Muscle of arm (tissue), 14 donors: ENCODE measurements at places on chromosomes 2 and 18.

DNA sequence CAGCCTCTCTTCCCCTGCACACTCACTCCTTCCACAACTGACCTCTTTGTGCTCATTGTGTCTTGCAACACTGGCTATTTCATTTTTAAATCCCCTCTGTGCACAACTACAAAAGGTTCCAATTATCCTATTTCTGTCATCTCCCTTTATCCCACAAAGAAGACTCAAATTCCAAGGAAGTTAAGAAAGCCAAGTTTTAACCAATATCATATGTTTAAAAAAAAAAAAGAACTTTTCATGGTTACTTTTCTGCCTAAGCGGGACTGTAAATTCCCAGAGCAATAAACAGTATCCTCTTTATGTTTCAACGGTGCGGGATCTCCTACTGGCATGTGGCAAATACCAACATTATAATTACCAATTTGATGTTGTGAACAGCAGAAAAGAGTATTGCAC lies 83.8 kb downstream of the DOCK10 start:
- DNase-seq: no peak

GRCh38 chr2:191846515-191847476 lies at the start of gene CAVIN2:
TSS of gene CAVIN2 (minus strand) at chr2:191847088. CDS start at chr2:191846925, 163 bp downstream.
- DNase-seq: peak; percentile 76

DNA sequence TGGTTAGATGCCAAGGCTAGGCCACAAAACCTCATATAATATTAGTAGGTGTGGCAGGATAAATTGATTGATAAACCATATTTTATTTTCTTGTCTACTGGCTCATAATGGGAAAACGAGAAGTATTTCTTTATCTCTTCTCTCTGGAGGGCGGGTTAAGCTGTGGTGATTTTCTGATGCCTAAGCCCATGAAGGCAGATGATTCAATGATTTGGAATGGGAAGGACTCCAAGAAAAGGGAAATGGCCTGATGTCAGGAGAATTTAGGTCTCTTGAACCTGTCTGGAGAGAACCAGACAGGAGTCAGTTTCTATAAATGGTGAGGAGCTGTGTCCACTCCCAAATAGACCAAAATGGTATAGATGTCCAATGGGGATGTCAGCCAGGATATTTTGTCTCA lies 18.7 kb upstream of the MAP4K3 start:
- DNase-seq: no peak

DNA sequence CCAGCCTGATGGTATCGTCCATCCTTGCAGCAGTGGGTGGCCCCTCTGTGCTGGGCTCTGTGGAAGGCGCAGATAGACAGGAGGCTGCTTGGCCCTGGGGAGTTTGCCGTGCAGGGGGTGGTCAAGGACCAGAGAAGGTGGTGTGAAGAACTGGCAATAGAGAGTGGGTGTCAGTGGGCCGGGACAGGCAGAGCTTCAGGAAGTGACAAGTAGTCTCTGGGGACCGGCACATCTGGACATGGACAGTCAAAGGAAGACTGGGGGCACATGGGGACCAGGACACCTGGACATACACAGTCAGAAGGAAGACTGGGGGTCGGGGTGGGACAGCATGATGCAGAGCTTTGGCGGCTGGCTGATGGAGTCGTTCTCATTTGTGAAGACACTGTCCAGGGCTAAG lies 335.9 kb downstream of the AGAP1 start:
- DNase-seq: no peak

DNA sequence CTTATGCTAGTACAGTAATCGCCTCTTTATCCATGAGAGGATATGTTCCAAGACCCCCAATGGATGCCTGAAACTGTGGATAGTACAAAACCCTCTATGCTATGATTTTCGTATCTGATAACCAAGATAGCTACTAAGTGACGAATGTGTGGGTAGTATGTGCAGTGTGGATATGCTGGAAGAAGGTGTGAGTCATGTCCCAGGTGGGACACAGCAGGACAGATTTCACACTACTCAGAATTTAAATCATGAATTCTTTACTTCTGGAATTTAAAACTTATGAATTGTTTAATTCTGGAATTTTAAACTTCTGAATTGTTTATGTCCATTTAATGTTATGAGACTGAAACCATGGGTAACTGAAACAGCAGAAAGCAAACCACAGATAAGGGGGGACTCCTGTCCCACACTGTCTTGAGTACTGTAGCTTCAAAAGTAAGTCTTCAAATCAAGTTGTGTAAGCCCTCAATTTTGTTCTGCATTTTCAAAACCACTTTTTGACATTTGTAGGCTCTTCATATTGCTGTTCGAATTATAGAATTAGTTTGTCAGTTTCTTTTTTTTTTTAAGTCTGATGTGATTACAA lies 116.0 kb downstream of the LTBP1 start:
- DNase-seq: no peak

DNA sequence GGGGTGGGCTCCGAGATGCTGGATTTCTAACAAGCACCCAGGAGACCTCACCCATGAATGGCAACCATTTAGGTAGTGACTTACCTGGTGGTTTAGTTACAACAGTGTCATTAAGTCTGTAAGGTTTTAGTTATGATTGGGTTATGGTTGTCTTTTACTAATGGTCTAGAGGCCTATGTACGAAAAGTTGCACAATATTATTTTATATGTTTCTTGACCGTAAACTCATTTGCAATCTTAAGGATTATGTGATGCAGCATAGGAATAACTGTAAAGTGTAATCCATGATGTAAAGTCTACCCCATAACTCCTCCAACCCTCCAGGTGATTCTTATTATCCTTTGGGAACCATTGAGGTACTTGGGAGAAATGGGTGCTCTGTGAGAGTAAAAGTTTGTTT lies 155.4 kb upstream of the ZEB2 start:
- DNase-seq: no peak

DNA sequence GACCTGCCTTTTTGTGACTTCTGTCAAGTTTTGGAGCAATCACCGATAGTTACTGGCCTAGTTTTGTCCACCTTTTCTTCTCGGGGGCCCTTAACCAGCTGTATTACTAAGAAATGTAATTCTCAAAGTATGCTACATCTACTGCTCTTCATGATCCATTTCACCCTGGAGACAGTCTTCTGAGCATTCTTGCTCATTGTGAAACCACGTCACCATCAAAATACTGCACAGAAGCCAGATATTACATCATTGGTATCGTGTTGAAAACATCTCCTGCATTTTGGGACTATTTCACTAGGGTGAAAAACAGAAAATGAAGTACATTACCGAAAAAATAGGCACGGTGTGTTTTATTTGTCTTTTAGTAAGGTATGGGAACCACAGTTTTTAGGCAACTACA lies 11.7 kb downstream of the LYPD6B start:
- DNase-seq: peak; percentile 32

DNA sequence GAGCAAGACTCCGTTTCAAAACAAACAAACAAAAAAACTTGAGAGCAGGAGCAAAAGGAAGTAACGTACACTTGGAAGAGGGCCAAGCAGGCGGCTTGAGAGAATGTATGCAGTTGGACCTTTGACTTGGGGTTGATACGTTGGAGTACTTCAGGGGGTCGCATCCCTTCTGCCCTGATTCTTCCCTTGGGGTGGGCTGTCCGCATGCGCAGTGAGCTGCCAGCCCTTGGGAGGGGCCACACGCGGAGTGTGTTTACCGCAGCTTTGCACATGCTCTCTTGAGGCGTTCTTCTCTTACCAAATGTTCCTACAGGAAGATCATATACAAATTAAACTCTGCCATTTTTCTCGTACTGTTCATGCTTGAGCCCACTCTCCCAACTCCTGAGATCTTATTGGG lies 38.1 kb upstream of the SOCS6 start:
- DNase-seq: no peak

- no peak for DNase-seq
These were observed 322.3 kb upstream of the TCF4 start for GRCh38 chr18:55910296-55910695.

GRCh38 chr2:195596840-195597239 lies 60.2 kb upstream of the SLC39A10 start:
- no peak for DNase-seq

- DNase-seq: no peak
These were observed 57.6 kb upstream of the IL1RL1 start for GRCh38 chr2:102253753-102254150.

GRCh38 chr2:237878-238277 lies 26.0 kb downstream of the SH3YL1 start:
- no peak for DNase-seq

GRCh38 chr18:49819823-49820671 lies 6.7 kb upstream of the ACAA2 start:
- no peak for DNase-seq

DNA sequence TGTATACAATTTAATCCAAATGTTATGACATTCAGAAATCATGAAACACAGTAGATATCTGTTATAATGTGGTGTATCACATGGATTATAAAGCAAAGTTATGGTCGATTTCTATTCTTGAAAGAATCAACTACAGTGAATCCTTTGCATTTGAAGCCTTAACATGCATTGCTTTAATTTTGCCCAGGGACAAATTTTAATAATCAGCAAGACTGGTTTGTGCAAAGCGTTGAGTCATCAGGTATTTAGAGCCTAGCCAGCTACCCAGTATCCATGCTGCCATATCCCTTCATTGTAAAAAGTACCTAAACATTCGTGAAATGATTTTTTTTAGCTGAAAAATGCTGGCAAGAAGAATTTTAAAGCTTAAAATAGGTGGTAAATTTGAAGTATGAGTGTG lies 8.9 kb upstream of the SPDYA start:
- DNase-seq: no peak

GRCh38 chr2:186827411-186827810 lies 21.6 kb downstream of the ZSWIM2 start:
- DNase-seq: no peak

GRCh38 chr18:77207540-77207939 lies 42.1 kb upstream of the GALR1 start:
- DNase-seq: peak; percentile 23

DNA sequence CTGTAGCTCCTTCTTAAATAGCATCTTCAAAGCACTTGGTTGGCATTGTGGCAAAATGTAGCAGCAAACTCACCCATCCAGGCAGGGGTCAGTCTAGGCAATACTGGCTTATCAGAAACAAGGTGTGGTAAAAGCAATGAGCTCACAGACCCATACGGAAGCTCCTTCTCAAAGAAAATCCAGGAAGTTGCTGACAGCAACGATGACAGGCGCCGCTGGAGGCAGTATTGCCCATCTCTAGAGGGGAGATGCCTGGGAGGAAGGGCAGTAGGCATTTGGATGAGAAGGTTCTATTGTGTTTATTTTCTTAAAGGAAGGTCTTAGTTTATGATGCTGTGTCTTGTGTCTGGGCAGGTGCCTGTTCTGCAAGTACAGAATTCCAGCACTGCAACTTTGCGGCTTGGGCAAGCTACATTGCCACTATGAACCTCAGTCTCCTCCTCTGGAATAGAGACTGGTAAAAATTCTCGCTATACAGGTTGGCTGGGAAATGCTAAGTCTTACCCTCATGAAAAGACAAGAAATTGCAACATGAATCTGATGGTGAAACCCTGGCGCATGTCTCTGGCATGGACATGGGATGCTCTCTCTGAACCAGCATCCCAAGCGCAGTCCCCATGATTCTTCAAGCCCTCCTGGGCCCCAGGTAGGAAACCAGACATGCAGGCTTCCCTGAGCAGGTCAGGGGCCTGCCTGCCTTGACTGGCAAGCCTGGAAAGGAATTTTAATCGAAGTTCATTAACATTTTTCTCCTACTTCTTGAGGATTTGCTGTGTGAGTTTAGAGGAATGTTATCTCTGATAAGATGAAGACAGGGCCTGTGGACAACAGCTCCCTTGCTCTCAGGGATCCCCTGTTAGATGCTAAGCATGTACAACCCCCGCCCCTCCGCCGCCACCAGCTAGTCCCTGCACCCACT lies 156.0 kb downstream of the TFCP2L1 start:
- DNase-seq: peak; percentile 6

DNA sequence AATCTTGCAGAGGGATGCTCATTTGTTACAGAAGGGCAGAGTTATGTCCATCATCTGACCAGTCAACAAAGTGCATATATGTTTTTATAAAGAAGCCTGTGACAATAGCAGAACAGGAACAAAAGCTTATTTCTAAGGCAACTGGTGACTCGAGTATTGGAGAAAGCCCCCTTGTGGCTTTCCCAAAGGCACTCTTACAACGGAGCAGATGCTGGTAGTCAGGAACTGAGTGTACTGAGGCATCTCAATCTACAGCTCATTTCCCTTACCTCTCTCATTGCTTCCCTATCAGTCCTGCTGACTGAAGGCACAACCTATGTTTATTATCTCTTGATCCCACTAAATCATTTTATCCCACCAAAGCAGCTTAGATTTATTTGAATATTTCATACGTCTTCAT lies 557.1 kb upstream of the CHAC2 start:
- DNase-seq: no peak

DNA sequence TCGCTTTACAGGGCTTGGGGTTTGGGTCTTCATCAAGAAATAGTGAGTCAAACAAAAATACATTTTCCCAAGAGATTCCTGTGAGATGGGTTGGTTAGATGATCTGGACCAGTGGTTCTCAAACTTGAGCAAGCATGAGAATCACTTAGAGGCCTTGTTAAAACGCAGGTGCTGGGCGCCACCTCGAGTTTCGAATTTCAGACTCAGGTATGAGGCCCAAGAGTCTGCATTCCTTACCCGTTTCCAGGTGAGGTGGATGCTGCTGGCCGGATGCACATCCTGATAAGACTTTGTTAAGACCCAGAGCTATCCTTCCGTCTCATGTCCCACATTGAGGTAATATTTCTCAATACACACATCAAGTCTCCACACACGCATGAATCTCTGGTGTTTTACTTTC lies 707.8 kb upstream of the SALL3 start:
- DNase-seq: no peak

GRCh38 chr2:176399074-176399598 lies 129.9 kb downstream of the MTX2 start:
- no peak for DNase-seq

DNA sequence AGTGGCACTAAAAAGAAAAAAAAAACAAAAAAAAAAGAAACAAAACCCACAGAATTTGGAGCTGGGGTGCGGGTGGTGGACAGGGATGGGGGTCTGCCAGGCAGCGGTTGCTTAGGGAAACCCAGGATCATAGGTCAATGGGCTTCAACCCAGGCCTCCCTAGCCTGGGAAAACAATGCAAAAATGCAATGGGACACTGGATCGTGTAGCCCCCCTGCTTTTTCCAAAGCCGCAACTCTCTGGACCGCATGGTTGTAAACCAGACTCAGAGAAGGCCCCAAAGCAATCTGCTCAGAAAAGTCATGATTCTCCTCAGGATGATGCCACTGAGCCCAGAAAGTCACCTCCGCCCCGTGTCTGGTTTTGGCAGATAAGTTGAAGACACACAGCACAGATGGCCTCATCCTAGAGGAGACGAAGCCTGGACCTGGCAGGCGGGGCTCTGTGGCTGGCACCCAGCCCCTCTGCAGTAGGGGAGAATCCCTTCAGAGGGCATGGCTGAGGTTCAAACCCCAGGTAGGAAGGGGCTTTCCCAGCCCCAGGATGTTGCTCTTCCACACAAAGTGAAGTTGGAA lies 5.1 kb downstream of the DLX2 start:
- DNase-seq: no peak

- peak; percentile 4 for DNase-seq
These were observed 107.7 kb upstream of the RAB27B start for GRCh38 chr18:54720620-54721019.
